Spleen (tissue), 13 donors: ENCODE measurements at places on chromosomes 16 and 17.
A peak's percentile ranks its signal among the peaks of the same experiment; 100 is the strongest.

GRCh38 chr17:30557916-30558685 lies 80.9 kb downstream of the GOSR1 start:
- no peak for DNase-seq

DNA sequence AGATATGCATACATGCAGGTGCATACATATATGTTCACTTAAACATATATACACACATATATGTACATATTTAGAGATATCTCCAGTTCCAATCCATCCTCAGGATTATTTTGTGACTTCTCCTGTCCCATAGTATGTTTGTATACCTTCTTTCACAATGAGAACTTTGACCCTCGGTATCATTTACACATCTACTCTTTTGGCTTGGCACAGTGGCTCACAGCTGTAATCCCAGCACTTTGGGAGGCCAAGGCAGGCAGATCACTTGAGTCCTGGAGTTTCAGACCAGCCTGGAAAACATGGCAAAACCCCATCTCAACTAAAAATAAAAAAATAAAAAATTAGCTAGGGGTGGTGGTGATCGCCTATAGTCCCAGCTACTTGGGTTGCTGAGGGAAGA lies 148.1 kb upstream of the CCL2 start:
- no peak for DNase-seq

DNA sequence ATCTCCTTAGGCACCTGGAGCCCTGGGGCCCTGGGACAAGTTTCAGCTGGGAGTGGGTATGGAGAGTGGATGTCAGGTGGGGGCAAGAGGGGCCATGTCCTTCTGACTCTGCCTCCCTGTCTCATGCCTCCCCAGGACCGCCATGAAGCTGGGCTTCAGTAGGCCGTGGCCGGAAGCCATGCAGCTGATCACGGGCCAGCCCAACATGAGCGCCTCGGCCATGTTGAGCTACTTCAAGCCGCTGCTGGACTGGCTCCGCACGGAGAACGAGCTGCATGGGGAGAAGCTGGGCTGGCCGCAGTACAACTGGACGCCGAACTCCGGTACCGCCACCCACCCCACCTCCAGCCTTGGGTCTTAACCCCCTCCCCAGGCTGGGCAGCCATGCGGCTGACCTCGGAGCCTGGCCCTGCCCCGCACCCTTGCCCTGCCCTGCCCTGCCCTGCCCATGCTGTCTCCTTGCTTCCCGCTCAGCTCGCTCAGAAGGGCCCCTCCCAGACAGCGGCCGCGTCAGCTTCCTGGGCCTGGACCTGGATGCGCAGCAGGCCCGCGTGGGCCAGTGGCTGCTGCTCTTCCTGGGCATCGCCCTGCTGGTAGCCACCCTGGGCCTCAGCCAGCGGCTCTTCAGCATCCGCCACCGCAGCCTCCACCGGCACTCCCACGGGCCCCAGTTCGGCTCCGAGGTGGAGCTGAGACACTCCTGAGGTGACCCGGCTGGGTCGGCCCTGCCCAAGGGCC lies 20.0 kb downstream of the ACE start:
- no peak for DNase-seq

GRCh38 chr17:70938336-70938735 lies 769.0 kb downstream of the KCNJ2 start:
- no peak for DNase-seq

GRCh38 chr16:69322343-69322742 lies 8.0 kb downstream of the PDF start:
- DNase-seq, result peak; percentile 58

DNA sequence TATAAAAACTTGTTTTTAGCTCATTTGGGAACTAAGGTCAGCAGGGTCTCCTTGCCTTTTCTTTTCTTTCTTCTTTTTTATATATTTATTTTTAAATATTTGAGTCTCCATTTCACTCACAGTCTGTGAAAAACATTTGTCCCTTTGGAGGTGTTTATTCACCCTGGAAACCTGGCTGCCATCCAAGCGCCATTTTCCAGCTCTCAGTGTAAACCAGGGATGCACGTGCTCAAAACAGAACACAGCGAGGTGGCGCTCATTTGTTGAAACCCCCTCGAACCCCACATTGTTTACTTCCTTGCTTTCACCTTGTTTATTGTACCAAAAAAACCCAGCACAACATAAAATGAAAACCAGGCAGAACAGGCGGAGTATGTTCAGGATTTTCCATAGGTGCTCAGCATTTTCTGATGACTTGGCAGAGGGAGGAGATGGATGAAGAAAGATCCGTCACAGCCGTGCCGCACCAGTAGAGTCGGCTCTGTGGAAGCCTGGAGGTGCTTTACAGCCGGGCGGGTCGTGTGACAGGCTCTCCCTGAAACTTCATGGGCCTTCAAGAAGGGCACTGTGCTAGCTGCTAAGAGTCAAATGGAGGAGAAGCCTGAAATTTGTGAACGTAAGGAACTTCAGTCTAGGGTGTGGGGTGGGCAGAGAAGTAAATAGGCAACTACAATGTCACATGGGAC lies 284.4 kb downstream of the FOXL1 start:
- no peak for DNase-seq

- no peak for DNase-seq
Observed at GRCh38 chr16:22762486-22762885, 51.5 kb upstream of the HS3ST2 start.

DNA sequence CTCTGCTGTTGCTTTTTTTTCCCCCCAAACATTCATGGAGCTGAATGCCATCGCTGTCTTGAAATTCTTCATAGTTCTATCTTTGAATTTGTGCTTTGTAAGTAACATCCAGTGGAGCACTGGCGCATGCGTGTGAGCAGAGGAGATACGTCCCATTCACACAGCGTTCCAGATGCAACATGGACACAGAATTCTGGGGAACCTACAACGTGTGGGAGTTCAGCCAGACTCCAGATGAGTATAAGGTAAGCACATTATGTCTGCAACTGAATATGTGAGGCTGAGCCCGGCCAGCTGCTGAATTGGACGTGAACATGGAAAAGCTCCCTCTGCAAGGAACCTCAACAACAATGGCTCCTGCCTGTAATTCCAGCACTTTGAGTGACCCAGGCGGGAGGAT lies 4.3 kb upstream of the ATP1B2 start:
- no peak for DNase-seq

DNA sequence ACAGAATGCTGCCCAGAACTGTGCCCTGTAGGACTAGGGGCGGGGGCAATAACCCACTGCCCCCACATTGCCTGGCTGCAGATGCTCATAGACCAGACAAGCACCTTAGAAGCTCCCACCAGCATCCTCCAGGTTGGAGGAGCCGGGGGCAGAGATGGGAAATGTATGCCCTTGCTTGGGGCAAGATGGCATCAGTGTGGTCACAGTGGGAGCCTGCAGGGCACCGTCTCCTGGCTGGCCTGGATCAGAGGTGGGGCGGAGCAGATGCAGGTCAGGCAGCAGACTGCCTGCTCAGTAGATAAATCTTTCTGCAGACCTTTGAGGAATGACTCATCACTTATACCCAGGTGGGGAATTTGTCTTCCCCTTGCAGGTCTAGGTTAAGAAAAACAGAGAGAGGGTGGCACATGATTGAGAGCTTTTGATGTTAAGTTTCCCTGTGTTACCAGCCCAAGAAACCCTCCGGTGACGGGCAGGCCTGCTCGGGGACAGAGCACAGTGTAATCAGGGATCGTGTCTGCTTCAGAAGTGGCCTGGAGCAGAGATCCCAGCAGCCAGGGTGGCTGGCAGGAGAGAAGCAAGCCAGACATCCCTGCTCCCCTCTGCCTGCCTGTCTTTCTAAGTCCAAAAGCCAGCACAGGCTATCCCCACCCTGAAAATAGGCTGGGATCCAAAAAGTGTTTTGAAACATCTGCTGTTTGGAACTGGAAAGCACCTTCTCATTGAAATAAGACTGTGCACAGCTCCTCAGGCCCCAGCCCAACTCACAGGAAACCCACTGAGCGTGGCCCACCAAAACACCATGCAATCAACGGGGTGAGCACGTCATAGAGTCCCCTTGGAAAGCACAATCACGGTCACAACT lies 50.7 kb upstream of the RPL38 start:
- DNase-seq, result no peak

- no peak for DNase-seq
Observed at GRCh38 chr17:40153603-40154236, 13.4 kb downstream of the CASC3 start.

- no peak for DNase-seq
Observed at GRCh38 chr17:47808036-47808829, 13.4 kb downstream of the OSBPL7 start.

GRCh38 chr16:14186007-14186794 lies 115.1 kb downstream of the MRTFB start:
- DNase-seq, result no peak

DNA sequence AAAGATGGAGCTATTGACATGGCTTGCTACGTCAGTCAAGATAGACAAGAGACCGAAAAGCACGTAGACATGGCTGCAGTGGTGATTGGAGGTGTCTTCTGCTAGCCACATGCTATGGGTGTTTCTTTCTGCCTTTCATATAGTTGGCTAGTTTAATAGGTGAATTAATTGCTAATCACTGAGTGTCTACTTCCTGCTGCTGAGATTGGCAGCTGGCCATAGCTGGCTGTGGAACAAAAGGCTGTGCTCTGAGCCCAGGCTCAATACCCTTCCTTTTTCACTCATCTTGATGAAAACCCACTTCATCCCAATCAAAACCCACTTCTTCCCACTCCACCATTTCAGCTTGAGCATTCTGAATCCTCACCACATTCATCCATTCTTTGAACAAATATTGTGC lies 221.4 kb upstream of the MAF start:
- no peak for DNase-seq

- no peak for DNase-seq
Observed at GRCh38 chr17:5892921-5893675, 177.1 kb upstream of the WSCD1 start.

DNA sequence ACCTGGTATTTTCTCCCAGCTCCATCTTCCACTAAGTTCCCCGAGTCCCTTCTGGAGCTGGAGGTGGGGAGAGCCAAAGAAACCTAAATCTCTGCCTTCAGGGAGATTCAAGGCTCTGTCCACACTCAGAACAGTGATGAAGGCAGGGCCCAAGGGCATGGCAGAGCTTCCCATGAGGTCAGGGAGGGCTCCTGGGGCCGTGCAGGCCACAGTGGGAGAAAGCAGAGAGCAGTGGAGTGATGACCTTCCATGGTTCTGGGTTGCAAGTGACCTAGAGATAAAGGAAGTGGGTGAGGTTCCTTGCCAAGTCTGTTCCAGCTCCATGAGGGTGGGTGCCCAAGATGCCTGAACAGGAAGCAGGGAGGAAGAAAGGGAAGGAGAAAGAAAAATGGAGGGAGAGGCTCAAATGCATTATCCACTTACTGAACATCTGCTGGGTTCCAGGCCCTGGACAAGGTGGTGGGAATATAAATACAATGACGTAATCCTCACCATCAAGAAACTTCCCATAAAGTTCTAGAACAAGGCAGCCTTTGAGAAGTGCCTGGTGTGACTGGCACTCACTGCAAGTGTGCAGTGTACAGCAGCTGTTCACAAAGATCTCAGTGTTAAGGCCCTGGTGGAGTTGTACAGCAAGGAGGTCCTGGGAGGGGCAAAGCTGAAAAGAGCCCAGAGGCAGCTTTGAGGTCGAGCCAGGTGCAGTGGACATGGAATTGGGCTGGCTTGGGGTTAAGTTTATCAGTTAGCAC lies 13.3 kb downstream of the TBKBP1 start:
- peak; percentile 52 for DNase-seq

DNA sequence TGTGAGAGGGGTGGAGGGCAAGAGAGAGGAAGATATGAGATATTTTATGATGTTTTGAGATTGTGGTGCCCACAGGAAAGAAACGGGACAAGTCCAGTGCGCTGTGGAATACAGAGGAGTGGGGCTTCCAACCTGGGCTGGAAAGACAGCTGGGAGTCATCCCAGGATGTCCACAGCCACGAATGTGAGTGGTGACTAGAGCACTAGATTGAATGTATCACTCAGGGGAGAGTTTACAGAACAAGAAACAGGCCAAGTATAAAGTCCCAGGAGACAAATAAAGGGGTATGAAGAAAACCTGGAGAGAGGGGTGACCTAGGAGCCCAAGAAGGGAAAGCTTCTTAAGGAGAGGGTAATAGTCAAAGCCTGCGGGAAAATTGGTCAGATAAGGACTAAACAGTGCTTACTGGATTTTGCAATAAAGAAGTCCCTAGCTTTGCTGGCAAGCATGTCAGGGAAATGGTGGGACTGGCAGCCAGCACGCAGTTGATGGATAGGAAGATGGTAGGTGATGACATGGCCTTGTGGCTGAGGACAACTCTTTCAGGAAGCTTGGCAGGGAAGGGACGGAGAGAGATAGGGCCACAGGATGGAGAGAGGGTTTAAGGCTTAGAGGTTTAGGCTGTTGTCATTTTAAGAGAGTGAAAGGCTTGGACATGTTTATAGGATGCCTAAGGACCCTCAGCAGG lies 114.5 kb downstream of the AXIN2 start:
- DNase-seq, result no peak

- no peak for DNase-seq
Observed at GRCh38 chr17:67628580-67629013, 89.1 kb upstream of the NOL11 start.

DNA sequence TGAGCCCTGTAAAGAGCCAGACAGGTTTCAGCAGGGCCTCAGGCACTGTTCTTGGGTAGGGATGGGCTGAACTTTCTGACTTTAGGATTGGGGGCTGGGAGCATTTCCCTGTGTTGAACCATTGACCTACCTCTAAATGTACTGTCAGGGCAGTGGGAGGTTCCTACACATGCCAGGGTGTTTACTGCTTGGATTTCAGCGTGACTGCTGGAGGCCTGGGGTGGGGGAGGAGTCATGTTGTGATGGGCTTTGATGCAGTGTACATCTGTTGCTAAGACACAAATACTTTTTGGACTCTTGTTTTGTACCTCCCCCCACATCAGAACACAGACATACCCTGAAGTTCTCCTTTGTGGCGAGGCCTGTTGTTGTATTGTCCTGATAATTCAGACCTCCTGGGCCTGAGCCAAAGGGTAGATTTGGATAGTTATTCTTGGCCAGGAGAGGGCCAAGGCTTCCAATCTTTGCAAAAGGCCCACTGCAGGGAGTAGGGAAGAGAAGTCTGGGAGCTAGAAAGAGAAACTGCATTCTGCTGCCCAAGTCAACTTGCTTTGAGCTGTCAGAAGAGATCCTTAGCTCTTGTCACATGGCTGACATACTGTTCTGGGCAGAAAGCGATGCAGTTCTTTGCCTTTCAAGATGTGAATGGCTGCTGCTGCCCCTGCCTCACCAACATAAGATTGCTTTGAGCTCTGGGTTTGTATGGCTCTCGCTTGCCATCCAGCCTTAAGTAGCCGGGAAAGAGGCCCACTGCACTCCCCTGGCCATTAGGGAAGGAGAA lies 3.7 kb downstream of the NFE2L1 start:
- peak; percentile 50 for DNase-seq

DNA sequence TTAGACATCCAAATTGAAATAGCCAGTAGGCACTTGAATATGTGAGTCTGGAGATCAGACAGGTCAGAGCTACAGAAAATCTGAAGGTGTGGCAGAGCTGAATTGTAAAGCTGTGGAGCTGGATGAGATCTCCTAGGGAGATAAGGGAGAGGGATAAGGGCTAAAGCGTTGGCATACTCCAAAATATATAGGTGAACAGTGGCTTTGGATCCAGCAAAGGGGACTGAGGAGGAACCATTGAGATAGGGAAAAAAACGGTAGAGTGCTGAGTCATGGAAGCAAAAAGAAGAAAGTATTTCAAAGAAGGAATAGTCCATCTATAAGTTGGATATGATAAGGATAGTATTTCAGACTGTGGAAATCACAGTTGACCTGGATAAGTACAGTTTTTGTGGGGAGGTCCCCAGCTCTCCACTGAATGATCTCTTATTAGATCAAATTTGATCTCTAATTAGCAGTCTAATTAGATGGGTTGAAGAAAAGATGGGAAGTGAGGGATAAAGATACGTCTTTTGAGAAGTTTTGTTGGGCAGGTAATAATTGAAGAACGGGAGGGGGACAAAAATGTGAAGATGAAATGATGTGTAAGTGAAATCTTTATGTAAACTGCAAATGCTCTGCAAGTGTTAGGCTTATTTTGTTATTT lies 587 bp upstream of the DBF4B start:
- no peak for DNase-seq

- no peak for DNase-seq
Observed at GRCh38 chr17:31493656-31494155, 102.2 kb downstream of the RAB11FIP4 start.
